ENCODE measurements at places on chromosomes 4 and X. TPM values are rescaled to one million over a fixed set of nuclear protein-coding genes. Genes with fewer than 3 reads are reported as not detected.

The BTC gene
- polyA plus RNA-seq = 14.3 TPM

- no peak for DNase-seq
Observed at GRCh38 chrX:21837056-21837455, 2.4 kb upstream of the MBTPS2 start.

- no peak for DNase-seq
Observed at GRCh38 chrX:3728454-3728853, 15.0 kb upstream of the PRKX start.

The GLRA3 gene
- 1.0 TPM for polyA plus RNA-seq

- no peak for DNase-seq
Observed at GRCh38 chr4:93671093-93671492, 157.5 kb upstream of the ATOH1 start.

The TMEM255A gene
- polyA plus RNA-seq = 1.6 TPM

- DNase-seq = no peak
Observed at GRCh38 chr4:138935135-138935807, 80.3 kb upstream of the NOCT start.

The ODAPH gene
- not detected for polyA plus RNA-seq

The AFP gene
- 442 TPM for polyA plus RNA-seq

- no peak for DNase-seq
Observed at GRCh38 chr4:32789026-32789608, 2068.9 kb downstream of the PCDH7 start.

GRCh38 chr4:138757432-138757831 lies 258.1 kb upstream of the NOCT start:
- DNase-seq = no peak

The FAM9B gene
- 0.15 TPM for polyA plus RNA-seq

The VCX2 gene
- polyA plus RNA-seq = not detected

GRCh38 chr4:159071969-159072765 lies 30.7 kb upstream of the RAPGEF2 start:
- DNase-seq = peak; percentile 7

- DNase-seq = no peak
Observed at GRCh38 chr4:57182132-57182874, 72.1 kb upstream of the IGFBP7 start.

DNA sequence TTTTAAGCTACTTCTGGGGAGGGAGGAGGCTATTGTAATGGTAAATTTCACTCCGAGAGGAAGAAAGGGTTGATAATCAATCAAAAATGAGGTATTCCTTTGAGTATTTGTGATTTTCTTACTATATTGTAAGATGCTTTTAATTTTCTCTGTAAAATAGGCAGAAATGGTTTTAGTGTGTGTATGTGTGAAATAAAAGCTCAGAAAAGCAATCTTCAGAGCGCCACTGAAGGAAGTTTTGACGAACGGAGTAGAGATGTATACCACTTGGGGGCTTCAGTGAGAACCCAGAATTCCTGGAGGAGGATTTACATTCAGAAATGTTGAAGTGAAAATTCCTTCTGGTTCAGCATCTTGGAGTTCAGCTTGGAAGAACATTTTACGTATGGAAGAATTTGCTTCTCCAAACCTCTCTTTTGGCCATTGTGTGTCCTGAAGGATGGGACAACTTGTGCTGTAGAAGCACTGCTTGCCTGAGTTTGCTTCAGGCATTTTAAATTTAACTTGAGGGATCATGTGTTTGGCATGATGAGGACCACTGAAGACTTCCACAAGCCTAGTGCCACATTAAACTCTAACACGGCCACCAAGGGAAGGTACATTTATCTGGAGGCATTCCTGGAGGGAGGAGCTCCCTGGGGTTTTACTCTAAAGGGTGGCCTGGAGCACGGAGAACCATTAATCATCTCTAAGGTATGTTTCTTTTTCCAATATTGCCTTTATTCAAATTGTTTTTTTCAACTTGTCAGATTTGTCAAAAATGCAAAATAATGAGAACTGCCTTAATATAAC lies 695 bp downstream of the SHROOM3 start:
- DNase-seq = no peak

The NFXL1 gene
- 15.0 TPM for polyA plus RNA-seq

DNA sequence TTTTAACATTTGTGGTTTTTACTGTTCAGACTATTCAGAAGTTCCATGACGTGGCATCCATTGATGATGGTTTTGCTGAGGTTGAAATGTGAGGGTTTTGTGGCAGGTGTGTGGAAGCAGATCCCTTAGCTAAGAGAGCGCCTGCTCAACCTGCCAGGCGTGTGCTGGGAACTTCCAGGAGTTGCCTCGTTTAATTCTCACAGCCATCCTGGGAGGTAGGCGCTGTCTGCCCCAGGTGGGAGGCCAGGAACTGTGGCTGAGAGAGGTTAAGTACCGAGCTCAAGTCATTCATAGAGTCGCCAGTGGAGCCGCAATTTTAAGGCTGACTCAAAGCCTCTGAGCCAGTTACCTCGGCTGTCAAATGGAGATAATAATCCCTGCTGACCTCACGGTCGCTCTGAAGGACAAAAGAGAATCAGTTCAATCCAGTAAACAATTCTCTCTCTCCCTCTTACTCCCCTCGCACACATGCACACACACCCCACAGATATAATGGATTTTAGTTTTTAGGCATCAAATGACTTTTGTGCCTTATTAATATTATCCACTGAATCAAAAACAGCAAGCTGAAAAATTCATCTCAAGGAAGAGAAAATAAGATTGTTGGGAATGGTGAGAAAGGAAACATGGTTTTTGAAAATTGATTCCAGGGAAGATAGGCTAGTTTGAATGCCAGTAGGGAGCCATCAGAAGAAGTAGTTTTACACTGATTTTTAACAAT lies 171.3 kb downstream of the PTTG2 start:
- no peak for DNase-seq

DNA sequence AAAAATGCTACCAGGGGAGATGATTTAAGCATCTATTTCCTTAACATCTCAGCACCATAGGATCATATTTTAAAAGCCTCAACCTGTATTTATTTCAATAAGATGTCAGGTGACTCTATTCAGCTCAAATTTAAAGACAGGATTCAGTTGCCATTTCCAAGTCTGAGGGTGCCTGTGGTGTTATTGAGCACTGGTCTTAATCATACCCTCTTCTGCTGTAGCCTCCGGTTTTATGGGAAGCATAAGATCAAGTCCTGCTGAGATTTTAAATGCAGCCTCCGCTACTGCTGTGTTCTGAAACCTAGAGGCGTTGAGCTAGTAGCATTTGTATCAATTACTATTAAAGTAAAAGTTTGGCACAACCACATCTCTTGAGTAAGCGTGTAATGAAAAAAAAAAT lies 185.7 kb upstream of the NWD2 start:
- DNase-seq = no peak

- no peak for DNase-seq
Observed at GRCh38 chrX:150005027-150005426, 66.7 kb upstream of the EOLA2 start.

The C4orf36 gene
- 0.60 TPM for polyA plus RNA-seq

- no peak for DNase-seq
Observed at GRCh38 chr4:184776821-184777220, 42.9 kb upstream of the CENPU start.

GRCh38 chr4:87079967-87080366 lies 140.5 kb downstream of the KLHL8 start:
- no peak for DNase-seq

The TCP11X1 gene
- polyA plus RNA-seq = not detected

- DNase-seq = no peak
Observed at GRCh38 chr4:5991405-5991804, 26.8 kb downstream of the C4orf50 start.

The S100P gene
- polyA plus RNA-seq = 5.0 TPM

The SPANXA1 gene
- not detected for polyA plus RNA-seq

The SPOCK3 gene
- polyA plus RNA-seq = 22.4 TPM

DNA sequence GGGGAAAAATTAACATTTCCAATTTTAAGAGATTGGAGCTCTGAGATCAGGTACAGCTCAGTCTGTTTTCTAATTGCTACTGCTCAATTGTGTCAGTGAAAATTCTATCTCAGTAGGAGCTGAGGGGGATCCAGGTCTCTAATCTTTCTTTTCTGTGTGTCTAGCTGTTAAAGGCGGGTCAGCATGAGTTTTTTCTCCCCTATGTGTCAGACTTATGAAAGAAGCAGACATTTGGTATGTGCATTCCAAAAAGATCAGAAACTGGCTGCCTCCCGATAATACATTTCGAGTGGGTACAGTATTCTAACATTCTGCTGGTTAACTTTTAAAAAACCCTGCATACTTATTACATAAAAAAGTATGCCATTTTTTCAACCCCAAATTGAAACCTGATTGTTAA lies 72.4 kb downstream of the PCDH7 start:
- no peak for DNase-seq

DNA sequence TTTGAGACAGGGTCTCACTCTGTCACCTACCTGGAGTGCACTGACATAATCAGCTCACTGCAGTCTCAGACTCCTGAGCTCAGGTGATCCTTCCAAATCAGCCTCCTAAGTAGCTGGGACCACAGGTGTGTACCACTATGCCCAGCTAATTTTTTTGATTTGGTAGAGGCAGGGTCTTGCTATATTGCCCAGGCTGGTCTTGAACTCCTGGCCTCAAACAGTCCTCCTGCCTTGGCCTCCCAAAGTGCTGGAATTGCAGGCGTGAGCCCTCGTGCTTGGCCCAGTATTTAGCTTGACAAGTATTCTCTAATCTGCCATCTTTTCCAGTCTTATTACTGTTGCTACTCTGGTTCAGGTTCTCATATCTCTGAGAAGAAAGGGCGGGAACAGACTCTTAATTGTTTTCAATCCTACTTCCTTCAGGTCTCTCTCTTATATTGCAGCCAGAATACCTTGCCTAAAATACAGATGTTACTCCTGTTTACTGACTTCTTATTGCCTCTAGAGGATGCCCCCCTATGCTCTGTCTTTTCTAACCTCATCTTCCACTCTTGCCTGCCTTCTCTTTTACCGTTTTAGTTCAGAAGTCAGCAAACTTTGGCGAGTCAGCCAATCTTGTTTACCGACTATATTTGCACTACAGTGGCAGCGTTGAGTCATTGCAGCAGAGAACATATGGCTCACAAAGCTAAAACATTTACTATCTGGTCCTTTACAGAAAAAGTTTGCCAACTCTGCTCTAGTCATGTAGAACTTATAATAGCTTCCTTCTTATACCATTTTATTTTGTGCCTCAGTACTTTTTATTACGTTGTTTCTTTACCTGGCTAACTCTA lies 19.0 kb downstream of the MRPL1 start:
- DNase-seq = no peak

DNA sequence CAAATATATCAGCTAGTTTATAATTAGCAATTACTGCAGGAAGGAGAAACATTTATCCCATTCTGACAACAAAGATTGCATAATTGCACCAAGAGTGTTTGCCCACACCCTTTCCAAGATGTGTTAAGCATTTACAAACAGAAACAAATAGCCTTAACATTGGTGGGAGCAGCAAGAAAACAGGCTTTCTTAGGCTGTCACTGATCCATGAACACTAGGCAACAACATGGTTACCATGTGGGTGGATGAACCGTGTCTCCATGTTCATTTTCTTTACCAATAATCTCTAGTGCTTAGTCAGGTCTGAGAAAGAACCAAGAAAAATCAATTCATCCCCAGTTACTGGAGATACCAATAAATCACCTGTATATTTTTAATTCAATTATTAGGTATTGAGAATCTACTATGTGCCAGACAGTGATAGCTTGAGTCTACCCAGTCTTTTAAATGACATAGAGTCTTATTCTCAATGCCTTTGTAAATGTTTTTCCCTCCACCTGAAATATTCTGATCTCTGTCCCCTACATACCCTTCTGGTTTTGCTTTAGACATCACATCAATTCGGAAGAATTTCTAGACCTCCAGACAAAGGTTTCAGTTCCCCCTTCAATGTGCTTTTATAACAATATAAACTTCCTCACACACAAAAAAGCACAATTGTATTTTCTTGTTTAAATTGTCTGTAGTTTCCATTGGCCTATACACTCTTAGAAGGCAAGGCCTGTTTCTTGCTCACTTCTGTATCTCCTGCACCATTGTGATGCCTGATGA lies 286.6 kb downstream of the PPP1R2C start:
- no peak for DNase-seq

- DNase-seq = no peak
Observed at GRCh38 chr4:181525634-181526033, 717.6 kb upstream of the TENM3 start.

The SYP gene
- polyA plus RNA-seq = 20.2 TPM

DNA sequence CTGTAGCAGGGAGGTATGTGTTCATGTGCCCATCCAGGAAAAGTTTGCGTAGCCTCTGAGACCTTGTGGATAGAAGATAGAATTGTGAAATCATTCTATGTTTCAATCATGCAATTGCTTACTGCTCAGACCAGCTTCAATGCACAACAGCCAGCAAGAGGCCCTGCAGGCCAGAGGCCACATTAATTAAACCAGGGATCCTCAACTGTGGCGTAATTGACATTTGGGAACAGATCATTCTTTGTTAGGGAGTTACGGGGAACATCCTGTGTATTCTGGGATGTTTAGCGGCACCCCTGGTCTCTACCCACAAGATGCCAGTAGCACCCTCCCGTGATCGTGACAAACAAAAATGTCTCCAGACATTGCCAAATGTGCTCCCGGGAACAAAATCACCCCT lies 86.5 kb upstream of the PRPS2 start:
- no peak for DNase-seq

The CCNG2 gene
- polyA plus RNA-seq = 154 TPM

GRCh38 chr4:21320034-21320433 lies 619.8 kb downstream of the PACRGL start:
- no peak for DNase-seq

DNA sequence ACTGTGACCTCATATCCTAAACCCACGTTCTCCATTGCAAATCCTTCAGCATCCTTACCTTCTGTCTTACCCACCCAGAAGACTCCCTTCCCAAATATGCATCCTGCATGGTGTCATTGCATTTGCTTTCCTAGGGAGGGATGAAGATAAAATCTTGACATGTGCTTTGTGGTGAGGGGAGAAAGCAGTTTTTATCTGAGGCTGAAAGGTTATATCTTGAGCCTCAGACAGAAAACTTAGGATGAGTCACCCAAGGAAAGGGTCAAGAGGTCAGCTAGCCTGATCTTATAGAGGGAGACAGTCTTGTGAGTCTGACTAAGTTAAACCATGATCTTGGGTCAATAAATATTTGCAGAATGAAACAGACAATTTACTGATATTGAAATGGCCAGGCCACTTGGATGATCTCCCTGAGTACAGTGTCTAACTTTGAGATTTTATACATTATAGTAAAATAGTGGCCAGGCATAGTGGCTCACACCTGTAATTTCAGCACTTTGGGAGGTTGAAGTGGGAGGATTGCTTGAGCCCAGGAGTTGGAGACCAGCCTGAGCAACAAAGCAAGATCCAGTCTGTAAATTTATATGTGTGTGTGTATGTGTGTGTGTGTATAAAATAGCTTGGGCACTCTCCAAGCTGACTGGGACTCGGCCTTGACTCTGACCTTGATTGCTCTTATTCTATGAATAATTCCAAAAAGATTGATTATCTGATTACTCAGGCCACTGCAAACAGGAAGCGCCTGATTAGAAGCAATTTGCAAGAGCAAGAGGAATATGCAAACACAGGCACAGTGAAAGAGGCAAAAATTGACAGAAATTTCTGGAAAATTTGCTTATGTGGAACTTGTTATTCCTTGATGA lies 15.4 kb upstream of the FAM9C start:
- peak; percentile 67 for DNase-seq

DNA sequence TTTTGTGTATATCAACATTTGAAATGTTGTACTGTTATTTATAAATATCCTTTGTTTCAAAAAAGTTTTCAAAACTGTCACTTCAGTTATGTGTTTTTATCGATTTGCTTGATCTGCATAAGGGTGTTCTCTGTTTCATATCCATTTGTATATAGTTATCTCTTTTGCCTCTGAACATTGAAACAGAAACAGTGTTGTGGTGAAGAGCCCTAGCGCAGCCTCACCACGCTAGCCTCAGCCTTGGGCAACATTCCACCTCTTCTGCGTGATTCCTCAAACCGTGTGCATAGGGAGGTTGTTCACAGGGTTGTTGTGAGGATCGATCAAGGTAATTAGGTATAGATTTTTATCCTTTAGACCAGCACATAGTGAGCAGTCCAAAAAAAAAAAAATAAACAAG lies 287.0 kb upstream of the GALNT7 start:
- DNase-seq = no peak

All from large intestine (tissue), 12 donors.